ENCODE measurements at places on chromosomes 13 and 19.
A peak's percentile ranks its signal among the peaks of the same experiment; 100 is the strongest.

GRCh38 chr13:113145496-113145895, 13.0 kb upstream of the PROZ start:
- peak; percentile 16 for DNase-seq

GRCh38 chr13:71754407-71754974, 112.5 kb downstream of the DACH1 start:
- no peak for DNase-seq

DNA sequence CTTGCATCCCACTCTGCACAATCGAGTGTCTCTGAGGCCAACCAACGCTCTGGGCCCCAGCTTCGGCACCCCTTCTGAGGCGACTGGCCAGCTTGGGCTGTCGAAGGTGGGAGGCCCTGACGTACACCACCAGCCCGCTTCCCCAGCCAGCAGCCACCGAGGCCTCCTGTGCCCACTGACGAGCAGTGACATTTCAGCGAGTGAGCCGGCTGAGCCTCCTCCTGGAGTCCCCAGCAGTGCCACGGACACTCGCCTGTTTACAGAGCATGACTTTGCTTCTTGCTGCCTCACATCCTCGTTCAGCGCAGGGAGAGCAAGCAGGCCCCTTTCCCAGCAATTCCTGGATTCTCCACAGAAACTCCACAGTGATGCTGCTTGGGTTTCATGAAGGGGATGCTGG, 240.2 kb upstream of the MAB21L1 start:
- no peak for DNase-seq

GRCh38 chr13:28384789-28385188, 110.1 kb downstream of the FLT1 start:
- no peak for DNase-seq

DNA sequence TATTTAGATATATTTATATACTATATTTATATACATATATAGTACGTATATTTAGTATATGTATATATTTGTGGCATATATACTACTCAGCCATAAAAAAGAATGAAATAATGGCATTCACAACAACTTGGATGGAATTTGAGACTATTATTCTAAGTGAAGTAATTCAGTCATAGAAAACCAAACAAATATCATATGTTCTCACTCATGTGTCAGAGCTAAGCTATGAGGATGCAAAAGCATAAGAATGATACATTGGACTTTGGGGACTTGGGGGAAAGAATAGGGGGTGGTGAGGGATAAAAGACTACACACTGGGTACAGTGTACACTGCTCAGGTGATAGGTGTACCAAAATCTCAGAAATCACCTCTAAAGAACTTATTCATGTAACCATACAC, 1015.7 kb downstream of the EFNB2 start:
- no peak for DNase-seq

GRCh38 chr13:57527114-57527735, 104.3 kb upstream of the PCDH17 start:
- DNase-seq: no peak

DNA sequence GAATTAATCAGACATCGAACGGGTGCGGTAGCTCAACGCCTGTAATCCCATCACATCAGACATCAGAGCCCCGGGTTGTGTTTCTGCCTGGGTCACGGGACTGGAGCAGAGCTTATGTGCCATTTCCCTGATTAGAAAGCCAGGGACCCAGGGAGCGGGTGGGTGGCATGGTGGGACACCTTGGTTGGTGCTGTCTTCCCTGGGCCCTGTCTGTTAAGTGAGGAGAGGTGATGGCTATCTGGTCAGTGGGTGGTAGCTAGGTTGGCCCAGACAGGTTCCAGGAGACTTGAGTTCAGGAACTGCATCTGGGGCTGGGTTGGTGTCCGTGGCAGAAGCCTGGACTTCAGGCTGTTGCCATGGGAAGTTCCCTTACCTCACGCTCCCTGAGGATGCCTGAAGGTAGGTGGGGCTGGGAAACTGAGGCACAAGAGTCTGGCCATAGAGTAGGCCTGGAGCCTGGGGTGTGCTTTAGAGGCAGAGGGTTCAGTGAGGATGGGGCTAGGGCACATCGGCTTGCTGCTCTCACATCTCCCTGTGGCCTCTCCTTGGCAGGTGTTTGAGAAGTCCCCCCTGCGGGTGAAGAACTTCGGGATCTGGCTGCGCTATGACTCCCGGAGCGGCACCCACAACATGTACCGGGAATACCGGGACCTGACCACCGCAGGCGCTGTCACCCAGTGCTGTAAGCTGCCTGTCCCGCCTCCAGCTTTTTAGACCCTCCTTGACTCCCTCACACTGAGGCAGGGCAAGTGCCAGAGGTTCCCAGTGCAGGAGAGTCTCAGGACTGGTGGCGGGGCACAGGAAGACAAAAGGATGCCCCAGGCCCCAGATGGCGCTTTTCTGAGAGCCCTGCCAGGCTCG, 2.1 kb downstream of the RPL18A start:
- no peak for DNase-seq

DNA sequence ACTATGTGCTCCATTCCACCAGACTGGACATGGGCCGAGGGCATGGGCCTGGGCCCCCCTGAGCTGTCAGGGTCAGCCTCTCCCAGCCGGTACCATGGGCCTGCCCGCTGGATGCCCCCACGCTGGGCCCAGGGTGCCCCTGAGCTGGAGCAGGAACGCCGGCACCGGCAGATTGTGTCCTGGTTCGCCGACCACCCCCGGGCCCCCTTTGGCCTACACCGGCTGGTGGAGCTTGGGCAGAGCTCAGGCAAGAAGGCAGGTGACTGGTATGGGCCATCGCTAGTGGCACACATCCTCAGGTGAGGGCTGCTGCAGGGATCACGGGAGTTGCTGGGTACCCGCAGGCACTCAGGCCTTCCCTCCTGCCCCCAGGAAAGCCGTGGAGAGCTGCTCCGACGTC, 3.1 kb downstream of the ATG4D start:
- DNase-seq: no peak

- DNase-seq: peak; percentile 87
Measured at GRCh38 chr19:14091081-14091812, 696 bp upstream of the SAMD1 start.

DNA sequence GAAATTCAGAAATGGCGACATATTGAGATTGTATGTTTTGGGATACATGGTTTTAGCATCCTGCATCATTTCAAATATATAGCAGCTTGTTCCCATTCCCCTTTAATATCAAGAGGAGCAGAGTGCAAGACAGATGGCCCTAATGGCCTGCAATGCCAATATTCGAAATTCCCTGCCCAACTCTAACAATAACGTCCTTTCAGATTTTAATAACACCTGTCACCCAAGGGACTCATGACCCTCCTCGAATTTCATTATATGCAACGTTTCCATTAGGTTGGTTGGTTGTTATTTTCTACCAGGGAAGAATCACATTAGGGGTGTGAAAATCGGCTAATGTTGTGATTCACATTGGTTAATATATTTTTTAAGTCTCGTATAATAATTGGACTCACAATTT, 170.0 kb downstream of the TNFSF13B start:
- DNase-seq: no peak

- no peak for DNase-seq
Measured at GRCh38 chr13:75417012-75417384, 65.0 kb downstream of the TBC1D4 start.

GRCh38 chr19:47098608-47099007, 15.0 kb downstream of the ZC3H4 start:
- no peak for DNase-seq

DNA sequence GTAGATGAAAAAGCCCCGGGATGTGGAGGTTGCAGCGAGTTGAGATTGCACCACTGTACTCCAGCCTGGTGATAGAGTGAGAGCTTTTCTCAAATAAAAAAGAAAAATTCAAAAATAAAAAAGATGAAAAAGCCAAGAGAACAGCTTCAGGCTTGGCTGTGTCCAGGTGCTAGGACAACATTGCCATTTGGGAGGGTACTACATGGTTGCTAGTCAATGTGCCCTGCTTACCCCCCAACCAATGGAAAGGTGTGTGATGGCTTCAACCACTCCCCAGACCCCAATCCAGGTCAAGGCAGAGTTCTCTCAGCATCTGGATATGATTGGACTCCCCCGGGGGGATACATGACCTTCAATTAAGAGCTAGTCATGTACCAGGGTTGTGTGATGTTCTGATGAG, 2.3 kb upstream of the ANKLE1 start:
- no peak for DNase-seq

- no peak for DNase-seq
Measured at GRCh38 chr13:113785051-113786010, 26.3 kb downstream of the TMEM255B start.

DNA sequence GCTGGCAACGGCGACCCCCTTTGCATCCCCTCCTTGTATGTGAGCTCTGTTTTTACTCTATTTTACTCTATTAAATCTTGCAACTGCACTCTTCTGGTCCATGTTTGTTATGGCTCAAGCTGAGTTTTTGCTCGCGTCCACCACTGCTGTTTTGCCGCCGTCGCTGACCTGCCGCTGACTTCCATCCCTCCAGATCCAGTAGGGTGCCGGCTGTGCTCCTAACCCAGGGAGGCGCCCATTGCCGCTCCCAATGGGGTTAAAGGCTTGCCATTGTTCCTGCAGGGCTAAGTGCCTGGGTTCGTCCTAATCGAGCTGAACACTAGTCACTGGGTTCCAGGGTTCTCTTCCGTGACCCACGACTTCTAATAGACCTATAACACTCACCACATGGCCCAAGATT, 2704.4 kb downstream of the PCDH9 start:
- no peak for DNase-seq

- peak; percentile 91 for DNase-seq
Measured at GRCh38 chr19:11355160-11356073, at the start of gene PLPPR2. TSS of gene PLPPR2 (plus strand) at chr19:11355432. CDS start at chr19:11357674, 2,242 bp downstream.

DNA sequence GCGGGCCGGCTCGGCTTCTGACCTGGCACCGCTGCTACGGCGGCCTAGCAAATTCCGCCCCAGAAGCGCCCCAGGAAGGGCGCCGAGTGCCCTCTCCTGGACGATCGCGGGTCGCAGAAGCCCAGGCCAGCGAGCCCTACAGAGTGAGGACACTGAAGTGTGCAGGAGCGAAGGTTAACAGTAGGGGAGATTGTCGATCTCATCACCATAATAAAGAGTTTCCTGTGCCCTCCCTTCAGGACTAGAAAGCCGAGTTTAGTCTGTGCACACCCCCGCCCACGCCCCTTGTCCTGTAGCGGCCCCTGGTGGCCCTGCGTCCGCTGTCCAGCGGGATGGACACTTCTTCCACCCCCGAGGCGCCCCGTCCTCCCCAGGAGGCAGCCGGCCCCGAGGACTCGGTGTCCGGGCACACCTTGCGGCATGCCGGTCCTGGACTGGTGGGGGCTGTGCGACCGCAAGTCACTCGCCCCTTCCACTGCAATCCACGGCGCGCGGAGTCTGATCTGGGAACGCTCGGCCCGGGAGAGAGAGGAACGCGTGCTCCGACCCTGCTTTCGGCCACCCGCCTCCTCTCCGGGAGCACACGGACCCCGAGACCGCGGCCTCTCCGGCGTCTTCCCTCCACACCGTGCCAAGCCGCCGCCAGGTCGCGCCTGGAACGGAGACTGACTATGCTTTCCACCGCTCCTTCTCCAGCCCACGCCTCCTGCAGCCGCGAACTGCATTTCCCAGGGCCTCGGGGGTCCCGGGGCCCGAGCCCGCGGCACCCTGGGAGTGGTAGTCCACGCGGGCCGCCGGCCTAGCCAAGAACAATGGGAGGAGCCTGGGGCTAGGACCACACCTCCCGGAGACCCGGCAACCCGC, 770 bp upstream of the KMT2B start:
- peak; percentile 97 for DNase-seq

DNA sequence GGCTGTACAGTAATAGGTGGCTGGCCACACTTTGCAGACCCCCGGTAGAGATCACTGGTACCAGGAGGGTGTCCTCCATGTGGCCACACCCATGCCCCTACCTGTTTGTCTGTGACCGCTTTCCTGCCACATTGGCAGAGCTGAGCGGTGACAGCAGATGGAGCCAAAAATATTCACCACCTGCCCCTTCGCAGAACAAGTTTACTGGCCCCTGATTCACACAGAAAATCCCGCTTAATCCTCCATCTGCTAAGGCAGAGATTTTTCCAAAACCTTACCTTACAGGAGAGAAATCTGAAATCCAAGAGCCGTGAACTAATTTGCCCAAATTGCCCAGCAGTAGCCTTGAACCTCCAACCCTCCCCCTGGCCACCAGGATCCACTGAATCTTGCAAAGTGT, 52.1 kb downstream of the MYO9B start:
- no peak for DNase-seq

DNA sequence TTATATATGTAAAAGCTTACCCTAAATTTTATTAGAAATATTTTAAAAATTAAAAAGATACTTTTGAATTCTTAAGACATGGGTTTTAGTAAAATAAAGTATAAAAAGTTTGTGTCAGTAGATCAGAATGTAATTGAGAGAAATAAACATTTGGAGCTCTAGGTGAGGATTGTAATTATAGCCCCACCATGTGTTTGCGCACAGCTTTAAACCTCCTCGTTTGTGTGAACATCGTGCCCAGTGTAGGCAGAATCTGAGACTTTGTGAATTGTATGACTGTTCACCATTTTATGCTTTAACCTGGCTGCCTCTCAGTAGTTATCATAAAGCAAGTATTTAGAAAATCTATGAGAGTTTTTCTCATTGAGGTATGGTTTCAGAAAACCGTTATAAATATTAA, 29.1 kb downstream of the CUL4A start:
- no peak for DNase-seq

DNA sequence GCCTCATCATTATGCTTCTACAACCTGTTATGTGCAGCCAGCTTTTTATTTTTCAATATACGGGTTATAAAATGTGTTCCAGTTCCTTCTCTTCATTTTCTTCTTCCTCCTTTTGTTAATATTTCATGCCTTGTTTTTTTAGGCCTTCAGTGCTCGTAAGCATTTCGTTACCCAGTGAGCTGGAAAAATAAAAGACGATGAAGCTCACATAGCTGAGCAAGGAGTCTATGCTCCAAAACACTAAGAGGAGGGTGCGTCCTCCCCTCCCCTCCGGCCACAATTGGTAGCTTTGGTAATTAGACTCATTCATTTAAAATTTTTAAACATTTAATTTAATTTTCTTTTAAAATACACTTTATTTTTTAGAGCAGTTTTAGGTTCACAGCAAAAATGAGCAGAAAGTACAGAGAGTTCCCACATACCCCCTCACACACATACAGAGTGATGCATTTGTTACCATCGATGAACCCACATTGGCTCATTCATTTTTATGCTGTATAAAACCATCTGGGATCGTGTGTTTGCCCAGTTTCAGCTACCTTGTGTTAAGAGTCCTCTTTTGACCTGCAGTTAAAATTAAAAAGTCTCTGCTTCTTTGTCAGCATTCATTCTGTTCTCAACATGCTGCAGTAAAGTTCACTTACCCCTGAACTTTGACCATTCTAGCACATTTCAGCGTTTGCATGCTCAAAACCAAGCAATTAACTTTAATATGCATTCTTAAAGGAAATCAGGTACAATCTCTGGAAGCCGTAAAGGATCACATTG, 223.9 kb downstream of the LACC1 start:
- DNase-seq: no peak

DNA sequence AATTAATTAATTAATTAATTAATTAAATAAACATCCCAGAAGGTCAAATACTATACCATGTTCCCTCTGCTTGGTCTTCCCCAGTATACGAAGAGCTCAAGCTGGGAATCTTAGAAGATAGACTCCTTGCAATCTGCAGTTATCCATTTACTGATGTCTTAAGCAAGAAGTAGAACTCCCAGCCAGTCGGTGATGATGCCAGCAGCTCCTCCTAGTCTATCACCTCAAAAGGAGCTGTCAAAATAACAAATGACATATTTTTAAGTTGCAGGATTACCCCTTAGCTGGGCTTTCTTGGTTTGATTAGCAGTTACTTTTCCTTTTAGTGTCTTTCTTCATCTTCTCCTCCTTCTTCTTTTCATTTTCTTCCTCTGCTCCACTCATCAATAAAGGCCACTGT, 6.0 kb upstream of the ZNF507 start:
- no peak for DNase-seq
